ENCODE measurements at places on chromosomes 1 and 21.

GRCh38 chr1:173871091-173871490, 2.9 kb downstream of the ZBTB37 start:
- no peak for DNase-seq

DNA sequence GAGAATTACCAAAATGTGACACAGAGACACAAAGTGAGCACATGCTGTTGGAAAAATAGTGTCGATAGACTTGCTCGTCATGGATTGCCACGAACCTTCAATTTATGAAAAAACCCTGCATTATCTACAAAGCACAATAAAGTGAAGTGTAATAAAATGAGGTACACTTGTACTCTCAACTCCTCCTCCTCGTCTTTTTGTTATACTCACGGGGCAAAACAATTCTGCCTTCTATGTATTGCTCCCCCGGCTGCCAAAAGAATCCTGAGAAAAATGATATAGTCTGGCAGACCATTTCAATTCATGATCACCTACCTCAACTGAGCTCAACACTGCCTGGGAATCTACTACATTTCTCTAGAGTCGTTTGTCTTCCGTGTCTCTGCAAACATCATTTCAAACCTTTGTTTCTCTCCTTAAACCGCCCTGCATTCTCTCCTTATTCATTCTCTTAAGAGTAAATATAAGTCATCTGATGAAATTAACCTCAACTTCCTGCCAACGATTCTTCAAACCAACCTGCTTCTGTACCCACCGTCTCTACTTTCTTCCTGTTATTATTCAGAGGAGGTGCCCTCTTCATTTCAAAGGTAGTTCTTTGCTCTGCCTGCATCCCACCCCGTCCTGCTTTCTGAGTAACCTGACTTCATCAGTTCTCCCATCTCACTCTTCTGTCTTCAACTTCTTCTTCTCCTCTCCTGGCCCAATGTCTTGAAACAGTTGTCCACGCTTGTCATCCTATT, 12.9 kb upstream of the IL19 start:
- no peak for DNase-seq

- DNase-seq, result no peak
Observed at GRCh38 chr1:21385022-21385421, 54.9 kb upstream of the NBPF3 start.

DNA sequence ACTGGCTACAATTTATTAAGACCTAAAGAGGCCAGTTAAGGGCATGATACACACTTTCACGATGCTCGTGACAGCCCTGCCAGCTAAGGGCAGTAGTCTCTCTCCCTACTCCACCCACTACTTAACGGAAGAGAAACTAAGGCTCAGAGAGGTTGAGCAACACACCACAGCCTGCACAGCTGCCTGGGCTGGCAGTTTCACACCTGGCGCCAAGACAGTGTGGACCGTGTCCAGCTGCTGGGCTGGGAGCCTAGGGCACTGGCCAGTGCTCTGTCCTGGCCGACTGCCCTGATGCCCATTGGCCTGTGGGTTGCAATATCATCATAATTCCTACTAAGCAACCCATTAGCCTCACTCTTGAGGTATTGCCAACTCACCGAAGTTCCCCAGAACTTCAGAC, 27.6 kb downstream of the TENT5C start:
- no peak for DNase-seq

DNA sequence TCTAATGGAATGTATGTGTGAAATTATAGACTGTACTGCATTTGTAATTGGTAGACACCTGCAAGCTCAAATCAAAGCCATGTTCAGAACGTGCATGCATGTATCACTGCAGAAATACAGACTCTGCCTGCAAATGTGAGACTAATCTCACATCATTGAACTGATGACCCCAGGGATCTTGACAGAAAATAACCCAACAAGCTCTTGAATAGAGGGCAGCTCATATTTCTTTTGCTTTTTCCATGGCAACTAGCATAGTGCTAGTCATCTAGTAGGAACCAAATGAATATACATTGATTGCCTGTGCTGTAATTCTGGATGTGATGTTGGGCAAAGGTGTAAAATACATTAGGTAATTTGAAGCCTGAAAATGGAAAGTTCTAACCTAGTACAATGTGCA, 62.4 kb downstream of the PTPRC start:
- DNase-seq, result no peak

DNA sequence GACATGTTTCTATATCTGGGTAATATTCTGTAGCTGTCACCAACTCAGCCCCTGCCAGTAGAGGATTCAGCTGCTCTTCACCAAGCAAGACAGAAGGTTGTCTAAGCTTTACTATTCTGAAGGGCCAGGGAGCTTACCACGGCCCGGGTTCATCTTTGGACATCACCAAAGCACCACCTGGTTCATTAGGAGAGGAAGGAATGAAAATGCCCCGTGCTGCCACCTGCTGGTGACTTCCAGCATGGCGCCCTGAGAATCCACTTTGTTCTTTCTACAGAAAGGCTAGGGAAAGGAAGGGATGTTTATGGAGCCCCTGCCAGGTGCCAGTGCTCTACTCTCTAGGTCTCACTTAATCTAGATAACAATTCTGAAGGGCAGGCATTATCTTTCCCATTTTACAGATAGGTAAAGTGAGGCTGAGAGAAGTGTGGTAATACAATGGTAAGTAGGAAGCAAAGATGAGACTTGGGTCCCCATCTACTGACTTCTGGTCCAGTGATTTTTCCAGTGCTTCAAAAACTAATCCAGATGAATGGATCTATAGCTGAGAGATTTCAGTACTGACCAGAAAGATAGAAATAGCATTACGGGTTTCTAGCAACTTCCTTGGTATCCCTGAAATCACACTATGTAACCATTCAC, 79.5 kb downstream of the BEND5 start:
- no peak for DNase-seq

GRCh38 chr21:28944296-28944695, 48.4 kb downstream of the LTN1 start:
- no peak for DNase-seq

DNA sequence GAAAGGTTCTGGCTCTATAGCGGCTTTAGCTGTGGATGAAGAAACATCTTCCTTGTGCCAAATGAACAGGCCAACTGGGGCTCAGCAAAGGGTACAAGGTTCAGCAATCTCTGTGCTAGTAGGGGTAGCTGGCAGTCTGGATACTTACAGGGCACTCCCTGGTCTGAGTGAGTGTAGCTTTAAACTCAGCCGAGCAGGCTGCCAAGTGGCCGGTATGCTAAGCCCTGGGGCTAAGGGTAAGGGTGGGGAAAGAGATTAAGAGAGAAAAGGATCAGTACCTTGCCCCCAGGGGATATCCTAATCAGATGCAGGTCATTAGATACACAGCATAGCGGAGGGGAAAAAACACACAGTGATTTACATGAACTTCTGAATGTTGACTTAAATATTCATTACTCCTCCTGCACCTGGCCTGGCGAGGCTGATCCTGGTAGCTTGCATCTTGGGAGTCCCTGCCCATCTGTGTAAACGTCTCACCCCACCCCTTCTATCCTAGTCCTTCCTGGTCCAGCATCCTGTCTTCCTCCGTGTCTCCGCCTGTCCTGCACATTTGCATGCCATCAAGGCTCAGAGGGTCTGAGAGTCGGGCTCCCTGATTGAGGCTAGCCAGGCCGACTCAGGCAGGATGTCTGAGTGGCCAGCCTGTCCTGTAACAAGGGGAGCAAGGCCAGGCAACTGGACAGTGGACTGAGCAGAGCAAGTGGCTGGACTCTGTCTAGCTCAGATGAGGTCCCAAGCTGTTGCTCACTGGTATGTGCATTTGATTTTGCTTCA, 39.5 kb upstream of the CNTN2 start:
- no peak for DNase-seq

DNA sequence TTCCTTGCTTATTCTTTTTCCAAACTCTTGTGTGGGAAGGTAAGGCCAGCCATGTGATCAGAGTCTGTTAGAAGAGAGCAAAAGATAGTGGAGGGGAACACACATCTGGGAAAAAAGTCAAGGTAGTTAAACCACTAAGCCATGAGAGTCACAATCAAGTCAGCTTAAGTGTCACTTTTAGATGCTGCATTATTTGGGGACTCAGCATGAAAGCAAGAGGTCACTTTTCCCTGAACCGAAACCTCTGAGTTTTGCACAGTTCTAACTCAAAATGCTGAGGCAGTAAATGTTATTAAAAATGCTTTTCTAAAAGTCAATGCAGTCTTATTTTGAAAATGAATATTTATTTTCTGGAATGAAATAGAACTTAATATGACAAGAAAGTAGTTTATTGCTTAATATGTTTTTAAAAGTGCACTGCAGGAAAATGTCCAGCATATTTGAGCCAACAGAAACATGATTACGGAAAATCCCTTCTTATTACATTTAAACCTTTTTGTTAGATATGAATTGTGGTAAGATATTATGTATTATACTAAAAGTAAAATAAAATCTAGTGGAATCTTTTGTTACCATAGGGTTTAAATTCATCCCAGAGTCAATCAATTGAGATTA, 69.3 kb downstream of the RBM11 start:
- DNase-seq, result no peak

DNA sequence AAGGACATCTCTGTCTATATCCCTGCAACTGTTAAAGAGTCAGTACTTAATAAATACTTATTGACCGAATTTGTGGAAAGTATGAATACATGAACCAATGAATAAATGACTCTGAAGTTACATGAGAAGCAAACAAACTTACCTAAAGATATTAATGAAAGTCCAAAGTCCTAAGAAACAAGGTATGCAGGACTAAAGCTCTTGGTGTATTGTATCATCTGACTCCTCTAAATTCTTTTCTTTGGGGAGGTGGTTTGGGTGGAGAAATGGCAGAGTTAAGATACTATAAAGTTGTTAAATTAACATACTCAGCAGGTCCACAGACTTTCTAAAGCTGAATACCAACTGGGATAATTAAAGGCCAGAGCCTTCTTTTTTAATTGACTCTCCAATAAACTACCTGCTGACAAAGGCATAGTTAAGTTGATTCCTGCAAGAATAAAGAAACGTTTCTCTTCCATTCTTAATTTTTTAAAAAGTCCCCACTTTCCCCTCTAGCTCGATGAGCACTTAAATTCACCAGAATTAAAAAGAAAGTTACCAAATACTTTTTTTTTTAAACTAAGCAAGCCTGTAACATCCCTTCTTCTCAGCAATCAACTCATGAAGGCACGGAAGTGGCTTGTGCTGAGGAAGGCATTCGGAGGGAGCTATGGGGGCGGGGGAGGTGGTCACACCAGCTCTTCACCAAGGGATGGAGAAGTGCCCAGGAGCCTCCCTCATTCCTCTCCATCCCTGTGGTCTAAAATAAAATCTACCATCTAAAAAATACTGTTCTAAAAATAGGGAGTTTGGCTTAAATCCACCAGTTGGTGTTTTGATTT, 61.1 kb downstream of the GADD45A start:
- DNase-seq, result no peak

- DNase-seq, result no peak
Observed at GRCh38 chr1:240539769-240540414, 72.1 kb downstream of the GREM2 start.

DNA sequence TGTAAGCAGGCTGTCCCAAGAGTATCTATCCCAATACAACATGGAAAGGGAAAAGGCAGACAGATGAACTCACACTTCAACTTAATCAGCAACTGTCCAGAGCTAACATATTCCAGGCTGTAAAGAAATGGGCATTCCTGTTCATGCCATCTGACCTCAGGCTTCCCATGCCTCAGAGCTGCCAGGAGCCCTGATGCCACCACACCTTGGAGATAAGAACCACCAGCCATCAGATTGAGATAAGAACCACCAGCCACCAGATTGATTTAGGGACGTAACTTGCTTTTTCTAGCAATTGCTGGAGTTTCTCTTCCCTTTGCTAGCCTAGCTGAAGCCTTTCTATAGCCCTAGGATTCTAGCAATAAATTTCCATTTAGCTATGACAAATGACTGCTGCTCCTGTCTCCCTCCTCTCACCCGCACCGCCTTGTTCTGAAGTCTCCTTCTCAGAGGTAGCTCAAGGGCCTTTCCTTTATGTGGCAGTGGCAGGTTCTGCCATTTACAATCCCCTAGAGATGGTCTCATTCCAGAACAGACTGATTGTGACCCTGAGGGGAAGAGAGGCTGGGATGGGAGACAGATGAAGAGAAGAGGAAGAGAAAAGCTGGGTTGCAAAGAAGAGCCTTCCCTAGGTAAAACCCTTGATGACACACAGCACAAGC, 88.0 kb upstream of the CTTNBP2NL start:
- no peak for DNase-seq

DNA sequence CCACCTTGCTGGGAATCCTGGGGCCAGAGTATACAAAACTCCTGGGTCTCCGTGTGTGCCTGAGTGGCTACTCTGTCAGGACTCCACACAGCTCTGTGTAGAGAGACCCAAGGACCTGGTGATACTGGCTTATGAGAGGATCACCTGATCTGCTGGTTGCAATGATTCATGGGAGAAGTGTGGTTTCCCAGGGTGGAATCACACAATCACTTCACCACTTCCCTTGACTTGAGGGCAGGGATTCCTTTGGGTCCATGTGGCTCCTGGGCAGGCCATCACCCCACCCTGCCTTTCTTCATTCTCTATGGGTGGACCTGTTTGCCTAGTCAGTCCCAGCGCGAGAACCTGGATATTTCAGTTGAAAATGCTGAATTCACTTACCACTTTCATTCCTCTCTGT, 13.3 kb downstream of the PRSS38 start:
- DNase-seq, result no peak

DNA sequence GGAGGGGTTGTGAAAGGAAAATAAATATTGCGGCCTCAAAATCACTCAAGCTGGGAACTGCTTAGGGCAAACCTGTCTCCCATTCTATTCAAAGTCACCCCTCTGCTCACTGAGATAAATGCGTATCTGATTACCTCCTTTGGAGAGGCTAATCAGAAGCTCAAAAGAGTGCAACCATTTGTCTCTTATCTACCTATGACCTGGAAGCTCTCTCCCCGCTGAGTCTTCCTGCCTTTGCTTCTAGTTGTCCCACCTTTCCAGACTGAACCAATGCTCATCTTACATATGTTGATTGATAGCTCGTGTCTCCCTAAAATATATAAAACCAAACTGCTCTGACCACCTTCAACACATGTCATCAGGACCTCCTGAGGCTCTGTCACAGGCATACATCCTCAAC, 91.6 kb upstream of the CAMK1G start:
- no peak for DNase-seq

DNA sequence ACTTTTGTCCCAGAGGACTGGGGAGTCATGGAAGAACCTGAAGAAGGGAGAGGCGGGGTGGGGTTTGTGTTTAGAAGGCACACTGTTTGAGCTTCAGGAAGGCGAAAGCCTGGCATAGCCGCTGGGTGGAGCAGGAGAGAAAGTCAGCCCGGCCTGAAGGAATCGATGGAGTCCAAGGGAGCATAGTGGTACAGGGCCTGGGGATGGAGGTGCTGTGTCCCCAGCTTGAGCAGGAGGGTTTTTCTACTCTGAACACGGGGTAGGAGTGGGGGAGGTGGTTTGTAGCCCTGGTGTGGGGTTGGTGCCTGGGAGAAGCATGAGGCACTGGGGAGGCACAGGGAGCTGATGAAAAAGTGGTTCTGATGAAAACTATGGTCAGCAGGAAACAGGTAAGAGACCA, 4.7 kb upstream of the CCDC24 start:
- DNase-seq, result no peak

GRCh38 chr1:153534925-153535241, 908 bp downstream of the S100A6 start:
- DNase-seq, result no peak

- DNase-seq, result no peak
Observed at GRCh38 chr1:185325413-185325812, 8.4 kb upstream of the IVNS1ABP start.

GRCh38 chr1:1361982-1362423, 3.6 kb upstream of the MXRA8 start:
- no peak for DNase-seq

- no peak for DNase-seq
Observed at GRCh38 chr1:238401144-238401543, 510.4 kb upstream of the ZP4 start.

All from stimulated activated CD4-positive, alpha-beta T cell treated with anti-CD3 and anti-CD28 coated beads, Interleukin-1b, Interleukin-23, amount 100 ng/mL, for 1 hour (primary cell).